Activated CD8-positive, alpha-beta memory T cell treated with anti-CD3 and anti-CD28 coated beads, Interleukin-2, amount 10 ng/mL, durations not matched to agents 7 days and 5 days (primary cell): ENCODE measurements at places on chromosomes 4 and X.

GRCh38 chr4:10168151-10168550 is 51.6 kb upstream of the WDR1 start:
- DNase-seq = no peak

- no peak for DNase-seq
Measured at GRCh38 chr4:186069729-186070128, 773 bp downstream of the TLR3 start.

- no peak for DNase-seq
Measured at GRCh38 chr4:36321176-36321575, 39.8 kb downstream of the DTHD1 start.

GRCh38 chrX:101450085-101450484 is 35.2 kb upstream of the ARMCX4 start:
- DNase-seq = no peak

- no peak for DNase-seq
Measured at GRCh38 chr4:109913596-109914241, 1.0 kb downstream of the EGF start.

DNA sequence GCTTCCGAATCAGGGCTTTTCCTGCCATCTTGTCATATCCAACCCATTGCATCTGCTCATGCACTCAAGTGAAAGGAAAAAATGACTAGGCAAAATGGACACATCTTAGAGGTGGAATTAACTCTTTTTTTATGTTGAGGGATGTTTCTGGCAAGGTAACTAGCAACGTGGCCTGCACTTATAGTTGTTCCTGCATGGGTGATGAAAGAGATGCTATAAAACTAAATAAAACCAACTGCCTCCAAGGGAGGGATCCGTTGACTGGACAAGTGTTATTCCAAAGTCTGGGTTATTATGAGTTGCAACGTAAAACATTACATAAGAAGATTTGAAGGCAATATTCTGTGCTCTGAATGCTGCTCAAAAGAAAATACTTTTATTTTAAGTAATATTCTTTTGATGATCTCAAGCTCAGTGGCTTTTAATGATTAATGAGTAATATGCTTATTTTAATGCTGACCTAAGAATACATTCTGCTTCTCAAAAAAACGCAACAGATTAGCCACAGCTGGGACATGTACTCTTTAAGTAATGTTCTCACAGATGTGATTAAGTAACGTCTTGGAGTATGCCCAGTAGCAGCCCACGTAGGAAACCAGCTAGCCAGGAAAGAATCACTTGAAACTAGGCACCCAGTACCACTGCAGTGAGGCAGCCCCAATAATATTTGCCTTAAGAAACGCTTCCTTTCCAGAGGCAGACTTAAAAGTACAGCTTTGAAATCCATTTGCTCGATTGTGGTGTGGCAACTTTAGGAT is 27.4 kb downstream of the KLF3 start:
- no peak for DNase-seq

DNA sequence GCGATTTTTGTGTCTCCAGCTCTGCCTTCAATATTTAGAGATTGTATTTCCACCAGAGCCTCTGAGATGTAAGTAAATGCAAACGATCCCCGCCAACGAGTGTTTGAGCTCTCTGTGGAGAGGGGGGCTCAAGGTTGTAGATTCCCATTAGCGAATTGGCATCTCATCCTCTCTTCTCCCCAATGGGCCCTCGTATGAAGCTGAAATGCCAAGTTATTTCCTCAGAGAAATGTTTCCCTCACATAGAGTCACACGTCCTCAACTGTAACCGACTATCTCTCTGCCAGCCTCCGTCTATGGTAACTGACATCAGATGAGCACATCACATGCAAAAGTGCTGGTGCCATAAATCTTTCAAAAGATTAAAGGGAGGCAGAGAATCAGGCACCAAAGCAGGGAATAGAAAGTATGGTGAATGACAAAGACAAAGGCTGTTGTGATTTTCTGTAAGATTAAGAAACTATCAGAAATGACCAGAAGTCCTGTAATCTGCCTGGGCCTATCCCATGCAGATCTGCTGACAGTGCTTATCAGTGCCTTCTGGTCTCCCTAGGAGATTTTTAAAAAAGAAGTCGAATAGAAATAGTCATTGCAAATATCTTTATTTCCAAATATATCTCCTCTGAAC is 157.1 kb downstream of the PDGFRA start:
- no peak for DNase-seq

- DNase-seq = no peak
Measured at GRCh38 chr4:77501851-77502250, 103.8 kb upstream of the CXCL13 start.

- peak; percentile 41 for DNase-seq
Measured at GRCh38 chrX:12709047-12709446, 82.2 kb upstream of the PRPS2 start.

DNA sequence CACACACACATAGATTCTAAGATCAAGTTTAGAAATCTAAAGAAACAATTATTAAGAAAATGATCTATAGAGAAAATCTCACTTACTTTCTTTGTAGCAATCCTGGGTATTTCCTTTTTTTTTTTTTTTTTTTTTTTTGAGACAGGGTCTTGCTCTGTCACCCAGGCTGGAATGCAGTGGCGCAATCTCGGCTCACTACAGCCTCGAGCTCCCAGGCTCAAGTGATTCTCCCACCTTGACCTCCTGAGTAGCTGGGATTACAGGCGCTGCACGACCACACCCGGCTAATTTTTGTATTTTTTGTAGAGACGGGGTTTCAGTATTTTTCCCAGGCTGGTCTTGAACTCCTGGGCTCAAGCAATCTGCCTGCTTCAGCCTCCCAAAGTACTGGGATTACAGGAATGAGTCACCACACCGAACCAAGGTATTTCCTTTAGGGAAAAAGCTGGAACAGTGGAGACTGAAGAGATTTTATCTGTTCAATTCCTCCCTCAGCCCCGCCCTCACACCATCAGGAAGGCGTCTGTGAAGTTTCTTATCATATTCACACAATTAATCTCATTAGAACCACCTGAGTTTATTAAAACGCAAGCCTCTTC is at the start of gene TRIML2:
Gene TRIML2 (minus strand): TSS at position 447 of the 599 bp plus-strand sequence. CDS start 4,235 bp downstream, outside the sequence.
- no peak for DNase-seq

- no peak for DNase-seq
Measured at GRCh38 chrX:136933611-136934145, 53.2 kb upstream of the RBMX start.

DNA sequence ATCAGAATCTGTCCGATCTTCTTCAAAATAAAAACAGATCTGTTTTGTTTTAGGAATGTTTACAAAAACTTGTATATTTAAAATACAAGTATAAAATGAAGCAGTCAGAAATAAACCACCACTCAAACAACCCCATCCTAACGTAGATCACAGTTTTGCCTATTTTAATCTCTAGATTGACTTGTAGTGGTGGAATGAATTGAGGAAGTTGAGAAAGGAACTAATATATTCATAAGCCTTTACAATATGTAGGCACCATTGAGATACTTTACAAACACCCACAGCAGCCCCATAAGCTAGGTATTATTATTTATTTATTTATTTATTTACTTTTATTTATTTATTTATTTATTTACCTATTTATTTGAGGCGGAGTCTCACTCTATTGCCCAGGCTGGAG is 52.3 kb upstream of the KLF3 start:
- DNase-seq = no peak

DNA sequence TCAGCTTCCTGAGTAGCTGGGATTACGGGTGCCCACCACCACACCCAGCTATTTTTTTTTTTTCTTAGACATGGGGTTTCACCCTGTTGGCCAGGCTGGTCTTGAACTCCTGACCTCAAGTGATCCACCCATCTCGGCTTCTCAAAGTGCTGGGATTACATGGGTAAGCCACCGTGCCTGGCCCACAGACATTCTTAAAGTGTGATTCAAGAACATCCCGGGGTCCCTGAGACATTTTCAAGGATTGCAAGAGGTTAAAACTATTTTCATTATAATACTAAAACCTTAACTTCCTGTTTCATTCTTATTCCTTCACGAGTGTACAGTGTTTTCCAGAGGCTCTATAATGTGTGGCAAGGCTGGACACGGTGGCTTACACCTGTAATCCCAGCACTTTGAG is 318.7 kb downstream of the CAMK2D start:
- DNase-seq = no peak

DNA sequence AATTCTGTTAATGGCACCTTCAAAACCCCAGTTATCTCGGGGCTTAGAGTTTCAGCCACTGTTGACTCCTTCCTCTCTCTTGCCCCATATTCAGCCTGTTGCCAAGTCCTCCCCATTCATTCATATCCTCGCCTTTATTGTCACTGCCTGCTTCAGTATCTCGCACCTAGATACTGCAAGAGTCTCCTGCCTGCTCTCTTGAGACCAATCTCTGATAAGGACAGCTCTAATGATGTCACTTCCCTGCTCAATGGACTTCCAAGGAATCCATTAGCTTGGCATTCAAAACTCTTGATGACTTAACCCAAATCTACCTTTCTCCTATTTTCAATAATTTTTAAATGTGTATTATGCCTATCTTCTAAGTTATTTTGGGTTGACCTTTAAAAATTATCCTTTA is 1.1 kb upstream of the UBE2A start:
- DNase-seq = no peak

DNA sequence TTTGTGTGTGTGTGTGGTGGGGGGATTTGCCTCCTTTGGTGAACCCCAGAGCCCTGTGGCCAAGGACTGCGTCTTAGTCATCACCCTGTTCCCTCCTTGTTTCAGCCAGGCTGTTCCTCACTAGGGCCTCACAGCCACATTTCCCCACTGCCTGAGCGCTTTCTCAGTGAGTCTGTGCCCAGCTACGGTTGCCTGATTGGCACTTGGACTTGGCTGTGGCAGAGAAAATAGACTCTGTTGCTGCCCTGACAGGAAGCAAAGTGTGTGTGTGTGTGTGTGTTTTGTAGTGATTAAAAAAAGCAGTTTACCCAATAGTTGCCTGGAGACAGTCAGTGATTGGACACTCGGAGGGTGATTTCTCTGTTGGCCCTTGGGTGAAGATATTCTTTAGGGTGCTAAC is 113.0 kb downstream of the UCHL1 start:
- no peak for DNase-seq

GRCh38 chr4:113756005-113756410 is 5.5 kb downstream of the CAMK2D start:
- no peak for DNase-seq

GRCh38 chr4:99099311-99099710 is 10.7 kb upstream of the ADH5 start:
- DNase-seq = no peak

DNA sequence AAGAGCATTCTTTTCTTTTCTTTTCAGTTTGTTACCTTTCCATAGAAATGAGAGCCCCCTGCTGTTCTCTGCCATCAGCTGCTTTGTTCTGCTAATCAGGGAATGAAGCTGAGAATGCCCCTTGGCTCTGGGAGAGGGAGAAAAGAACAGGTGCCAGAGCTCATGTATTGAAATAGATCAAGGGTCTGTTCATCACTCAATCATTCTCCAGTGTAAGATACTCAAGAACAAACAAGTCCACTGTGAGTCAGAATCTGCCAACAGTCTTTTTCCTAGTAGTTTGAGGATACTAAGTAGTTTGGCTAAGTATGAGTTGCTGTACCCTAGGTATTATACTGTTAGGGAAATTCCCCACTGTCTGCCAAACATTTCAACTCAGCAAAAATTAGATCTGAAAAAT is 144.3 kb downstream of the RTL3 start:
- no peak for DNase-seq

GRCh38 chr4:79466621-79467020 is 58.6 kb upstream of the GK2 start:
- DNase-seq = no peak

- no peak for DNase-seq
Measured at GRCh38 chr4:39548425-39549067, 21.3 kb upstream of the UGDH start.
